ENCODE measurements at places on chromosomes 12 and 14.

DNA sequence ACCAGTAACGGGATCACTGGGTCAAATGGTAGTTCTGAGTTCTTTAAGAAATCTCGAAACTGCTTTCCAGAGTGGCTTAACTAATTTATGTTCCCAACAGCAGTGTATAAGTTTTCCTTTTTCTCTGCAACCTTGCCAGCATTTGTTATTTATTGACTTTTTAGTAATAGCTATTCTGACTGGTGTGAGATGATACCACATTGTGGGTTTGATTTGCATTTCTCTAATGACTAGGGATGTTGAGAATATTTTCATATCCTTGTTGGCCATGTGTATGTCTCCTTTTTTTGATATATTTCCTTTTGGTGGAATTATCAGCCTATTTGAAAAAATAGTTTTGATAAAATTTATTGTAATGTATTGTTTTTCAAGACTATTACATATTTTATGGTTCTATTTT lies 701.2 kb upstream of the FBXO33 start:
- DNase-seq, result no peak

GRCh38 chr12:102745971-102746600 lies 171.0 kb downstream of the PAH start:
- no peak for DNase-seq

DNA sequence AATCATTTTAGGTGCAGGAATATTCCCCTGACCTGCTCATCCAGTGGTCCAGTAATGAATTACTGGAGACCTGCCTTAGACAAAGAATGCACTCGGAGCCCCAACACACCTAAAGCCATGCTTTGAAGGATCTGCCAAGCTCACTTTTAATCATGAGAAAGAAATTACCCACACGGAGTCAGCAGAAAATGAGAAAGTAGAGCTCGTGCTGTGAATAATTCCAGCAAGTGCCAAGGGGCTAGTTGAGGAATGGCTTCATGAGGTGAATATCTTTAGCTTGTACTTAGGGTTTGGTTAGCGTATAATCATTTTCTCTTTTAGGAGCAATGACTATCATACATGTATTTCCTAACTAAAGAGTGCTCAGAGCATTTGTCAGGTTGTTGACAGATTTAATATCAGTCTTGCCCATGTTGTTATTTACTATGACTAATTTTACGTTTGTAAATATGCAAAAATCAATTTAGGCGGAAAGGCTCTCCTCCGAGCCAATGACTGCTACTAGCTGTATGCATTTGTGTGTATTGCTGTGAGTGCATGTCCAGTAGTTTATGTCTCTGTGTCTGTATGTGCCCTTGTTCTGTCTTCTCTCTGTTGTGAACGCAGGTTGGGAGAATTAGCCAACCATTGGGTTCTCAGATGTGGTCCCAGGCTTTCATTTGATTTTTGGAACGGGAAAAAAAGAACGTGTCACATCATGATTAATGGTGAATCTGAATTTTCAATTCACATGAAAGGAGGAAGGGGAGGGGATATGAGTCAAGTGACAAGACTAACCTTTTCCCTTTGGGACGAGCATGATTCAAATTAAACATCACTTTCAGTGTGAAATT lies 98.4 kb downstream of the RMST start:
- DNase-seq, result no peak

DNA sequence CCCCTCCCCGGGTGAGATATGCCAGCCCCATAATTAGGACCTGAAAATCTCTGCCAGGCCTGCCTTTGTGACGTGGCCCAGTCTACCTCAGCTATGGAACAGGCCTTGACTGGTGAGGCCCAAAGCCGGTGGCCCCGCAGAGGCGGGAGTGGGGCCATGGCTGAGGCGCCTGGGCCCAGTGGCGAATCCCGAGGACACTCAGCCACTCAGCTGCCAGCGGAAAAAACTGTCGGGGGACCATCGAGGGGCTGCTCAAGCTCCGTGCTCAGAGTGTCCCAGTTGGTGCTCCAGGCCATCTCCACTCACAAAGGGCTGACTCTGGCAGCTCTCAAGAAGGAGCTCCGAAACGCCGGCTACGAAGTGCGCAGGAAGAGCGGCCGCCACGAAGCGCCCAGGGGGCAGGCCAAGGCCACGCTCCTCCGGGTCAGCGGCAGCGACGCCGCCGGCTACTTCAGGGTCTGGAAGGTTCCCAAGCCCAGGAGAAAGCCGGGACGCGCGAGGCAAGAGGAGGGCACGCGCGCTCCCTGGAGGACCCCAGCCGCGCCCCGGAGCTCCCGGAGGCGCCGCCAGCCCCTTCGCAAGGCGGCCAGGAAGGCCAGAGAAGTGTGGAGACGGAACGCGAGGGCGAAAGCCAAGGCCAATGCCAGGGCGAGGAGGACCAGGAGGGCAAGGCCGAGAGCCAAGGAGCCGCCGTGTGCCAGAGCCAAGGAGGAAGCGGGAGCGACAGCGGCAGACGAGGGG lies 21.4 kb downstream of the ZNF641 start:
- no peak for DNase-seq

- no peak for DNase-seq
Measured at GRCh38 chr12:8078398-8078797, 3.7 kb upstream of the NECAP1 start.

DNA sequence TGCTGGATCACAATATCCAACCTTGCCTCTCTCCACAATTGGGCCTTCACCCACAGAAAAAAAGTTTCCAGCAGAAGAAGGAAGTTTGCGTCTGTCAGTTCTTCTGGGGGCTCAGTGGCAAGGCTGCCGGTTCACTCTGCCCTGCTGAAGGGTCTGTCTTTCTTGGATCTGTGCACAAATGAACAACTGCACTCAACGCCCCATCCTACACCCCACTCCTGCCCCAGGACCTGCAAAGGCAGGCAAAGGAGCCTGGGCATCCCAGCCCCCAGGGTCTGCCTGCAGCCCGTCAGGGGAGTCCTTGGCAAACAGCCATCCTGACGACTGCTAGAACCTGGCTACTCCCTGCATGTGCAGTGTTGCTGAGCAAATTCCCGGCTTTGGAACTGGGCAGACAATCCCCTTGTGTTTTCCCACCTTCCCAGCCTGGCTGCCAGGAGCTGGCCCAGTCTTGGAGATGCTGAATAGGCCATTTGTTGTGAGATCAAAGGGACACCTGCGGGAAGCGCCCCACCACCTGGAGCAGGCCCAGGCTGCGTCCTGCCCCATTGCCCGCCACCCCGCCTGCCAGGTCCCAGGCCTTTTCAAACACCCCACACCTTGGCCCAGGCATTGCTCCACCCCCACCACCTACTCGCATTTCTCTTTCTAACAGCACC lies 311.9 kb downstream of the BCL11B start:
- no peak for DNase-seq

Measured in hematopoietic multipotent progenitor cell treated with erythropoietin and hydrocortisone succinate and interleukin-3 and kit ligand, for 15 days (in vitro differentiated cells).